Left kidney (tissue), 8 donors: ENCODE measurements at places on chromosomes 4 and X. TPM values are rescaled to one million over a fixed set of nuclear protein-coding genes. Genes with fewer than 3 reads are reported as not detected.
A peak's percentile ranks its signal among the peaks of the same experiment; 100 is the strongest.

Gene GYPA
- polyA plus RNA-seq = 2.7 TPM

Gene CTPS2
- polyA plus RNA-seq = 52.2 TPM

Gene TMEM164
- 38.8 TPM for polyA plus RNA-seq

Gene HSFX1
- 2.1 TPM for polyA plus RNA-seq

Gene ZNF157
- 1.6 TPM for polyA plus RNA-seq

Gene CEP44
- polyA plus RNA-seq = 34.1 TPM

- no peak for DNase-seq
Measured at GRCh38 chrX:625137-625691, 5.4 kb upstream of the SHOX start.

- no peak for DNase-seq
Measured at GRCh38 chr4:65825116-65825753, 154.9 kb upstream of the EPHA5 start.

- no peak for DNase-seq
Measured at GRCh38 chr4:176767183-176767582, 25.5 kb downstream of the VEGFC start.

GRCh38 chr4:137471895-137472294 lies 60.4 kb downstream of the PCDH18 start:
- DNase-seq = no peak

GRCh38 chr4:15234856-15235126 lies 193.0 kb upstream of the C1QTNF7 start:
- DNase-seq = peak; percentile 57

- DNase-seq = no peak
Measured at GRCh38 chr4:3203971-3204431, 45.0 kb upstream of the MSANTD1 start.

DNA sequence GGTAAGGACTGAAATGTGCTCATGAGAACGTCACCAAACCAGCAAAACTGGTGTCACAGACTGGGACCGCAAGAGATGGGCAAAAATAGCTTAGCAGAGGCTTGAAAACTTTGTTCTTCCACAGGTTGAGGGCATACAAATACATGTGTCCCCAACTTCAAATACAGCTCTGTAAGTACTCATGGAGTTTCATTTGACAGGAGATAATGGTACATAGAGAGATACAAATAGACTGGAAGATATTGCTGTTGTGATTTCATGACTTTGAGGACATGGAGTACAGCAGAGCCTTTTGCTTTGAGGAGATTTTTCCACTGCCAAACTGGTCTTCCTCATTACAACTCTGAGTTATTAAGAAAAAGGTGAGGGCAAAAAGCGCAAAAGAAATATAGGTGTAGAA lies 70.7 kb downstream of the STX18 start:
- no peak for DNase-seq

GRCh38 chr4:163624727-163625126 lies 130.2 kb downstream of the TMA16 start:
- no peak for DNase-seq

DNA sequence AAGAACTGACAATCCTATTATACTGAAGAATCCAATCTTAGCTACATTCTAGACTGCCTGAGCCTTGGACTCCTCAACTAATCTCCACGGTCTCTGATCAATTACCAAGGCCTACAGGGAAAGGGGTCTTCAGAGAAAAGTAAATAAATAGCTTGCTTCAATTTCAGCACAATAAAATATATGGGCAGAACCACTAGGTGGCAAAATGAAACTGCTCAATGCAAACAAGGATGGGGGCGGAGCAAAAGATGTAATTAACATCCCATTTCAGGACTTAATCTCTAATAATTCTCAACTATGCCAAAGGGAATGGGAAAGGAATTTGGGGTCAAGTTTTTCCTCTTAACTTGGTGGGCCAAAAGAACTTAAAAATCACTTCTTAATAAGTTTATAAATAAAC lies 78.4 kb upstream of the MAP3K15 start:
- peak; percentile 33 for DNase-seq

DNA sequence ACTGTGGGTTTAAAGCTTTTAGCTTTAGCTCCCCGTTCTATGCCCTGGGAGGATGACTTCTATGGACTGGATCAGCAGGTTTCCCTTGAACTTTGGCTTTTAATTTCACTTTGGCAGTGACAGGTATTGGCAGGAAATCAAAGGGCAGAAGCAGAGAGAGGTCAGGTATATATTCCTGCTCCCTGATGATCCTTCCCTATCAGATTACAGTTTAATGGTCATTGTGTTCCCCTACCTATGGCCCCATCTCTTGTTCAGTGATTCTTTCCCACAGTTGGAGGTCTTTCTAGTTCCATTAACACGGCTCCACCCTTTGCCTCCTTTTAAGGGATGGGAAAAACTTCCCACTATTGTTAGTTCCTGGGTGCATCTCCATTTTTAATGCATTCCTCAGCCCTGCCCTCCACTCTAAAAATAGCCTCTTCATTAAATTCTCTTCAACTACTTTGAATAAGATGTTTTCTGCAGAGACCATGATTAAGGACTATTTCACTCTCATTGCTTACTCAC lies 107.8 kb upstream of the TMEM47 start:
- no peak for DNase-seq

DNA sequence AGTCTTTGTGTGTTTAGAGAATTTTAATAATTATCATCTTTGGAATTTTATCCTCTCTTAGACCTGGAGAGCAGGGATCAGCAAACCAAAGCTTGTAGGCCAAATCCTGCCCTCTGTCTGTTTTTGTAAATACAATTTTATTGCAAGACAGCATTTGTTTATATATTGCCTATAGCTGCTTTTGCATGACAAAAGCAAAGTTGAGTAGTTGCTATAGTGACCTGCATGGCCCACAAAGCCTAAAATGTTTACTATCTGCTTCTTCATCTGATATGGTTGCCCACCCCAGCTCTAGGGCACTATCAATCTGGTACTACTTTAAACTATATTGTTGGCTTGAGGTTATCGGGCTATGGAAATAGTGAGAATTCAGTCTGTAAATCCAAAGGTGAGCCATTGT lies 80.3 kb downstream of the GPAT3 start:
- DNase-seq = no peak
